ENCODE measurements at places on chromosomes 6 and 20.

DNA sequence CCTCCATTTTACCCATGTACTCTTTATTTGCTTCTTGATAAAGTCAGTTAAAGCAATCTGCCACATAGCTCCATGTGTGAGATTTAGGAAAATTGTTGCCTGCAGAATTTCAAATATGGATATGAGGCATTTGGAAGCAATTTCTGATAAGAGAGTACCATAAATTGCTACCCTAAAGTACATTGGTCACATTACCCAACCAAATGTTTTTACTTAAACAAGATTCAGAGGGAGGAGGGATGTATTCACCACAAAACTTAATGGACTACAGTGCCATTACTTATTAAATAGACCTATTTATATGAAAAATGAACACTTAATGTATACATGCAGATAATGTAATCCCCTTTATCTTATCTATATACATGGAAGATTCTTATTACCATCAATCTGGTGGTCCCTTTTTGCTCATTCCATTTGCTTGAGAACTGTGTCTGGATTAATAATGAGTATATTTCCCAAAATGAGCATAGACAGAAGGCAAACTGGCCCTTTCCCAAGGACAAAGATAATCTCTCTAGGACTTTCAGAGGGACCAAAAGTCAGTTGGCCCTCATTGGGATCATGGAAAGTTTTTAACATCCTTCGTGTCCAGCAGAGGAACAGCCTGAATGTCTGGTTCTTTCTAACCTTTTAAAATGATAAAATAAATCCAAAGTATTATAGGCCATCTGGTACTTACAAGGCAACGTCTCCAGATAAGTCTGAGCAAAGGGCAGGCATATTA is 526.4 kb downstream of the CBLN4 start:
- no peak for DNase-seq

DNA sequence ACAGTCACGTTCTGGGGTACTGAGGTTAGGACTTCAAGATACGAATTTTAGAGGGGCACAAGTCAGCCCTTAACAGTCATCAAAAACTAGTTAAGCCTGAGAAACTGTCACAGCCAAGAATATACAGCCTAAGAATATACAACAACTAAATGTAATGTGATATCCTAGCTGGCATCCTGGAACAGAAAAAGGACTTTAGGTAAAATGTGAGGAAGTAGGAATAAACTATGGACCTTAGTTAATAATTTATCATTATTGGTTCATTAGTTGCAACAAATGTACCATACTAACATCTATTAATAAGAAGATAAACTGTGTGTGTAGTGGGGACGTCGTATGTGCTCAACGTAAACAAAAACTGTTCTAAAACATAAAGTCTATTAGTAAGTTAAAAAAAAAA is 1.1 kb downstream of the PNISR start:
- DNase-seq: no peak

DNA sequence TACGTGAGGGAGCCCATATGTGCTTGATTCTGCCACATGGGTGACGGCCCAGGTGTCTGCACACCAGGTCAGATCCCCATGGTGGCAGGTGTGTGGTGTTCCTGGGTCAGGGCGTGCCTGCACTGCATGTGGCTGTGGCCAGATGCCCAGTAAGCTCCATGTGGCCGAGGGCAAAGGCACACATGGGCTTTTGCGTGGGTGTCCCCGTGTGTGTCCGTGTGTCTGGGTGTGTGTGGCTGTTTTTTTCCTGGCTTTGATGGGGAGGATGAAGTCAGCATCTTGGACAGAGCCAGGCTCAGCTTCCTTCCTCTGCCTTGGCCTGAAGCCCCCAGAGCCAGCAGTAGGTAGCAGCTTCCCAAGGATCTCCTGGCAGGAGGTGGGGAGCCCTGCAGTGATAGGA is 1.5 kb upstream of the TNXB start:
- DNase-seq: no peak

GRCh38 chr20:50731930-50732690 is 730 bp downstream of the PARD6B start:
- DNase-seq: peak; percentile 13

- DNase-seq: no peak
These were observed 257.5 kb downstream of the ADGB start for GRCh38 chr6:146856296-146856695.

- DNase-seq: no peak
These were observed 319.9 kb downstream of the TRDN start for GRCh38 chr6:123316733-123317323.

GRCh38 chr6:77231438-77232305 is 231.6 kb downstream of the HTR1B start:
- no peak for DNase-seq

DNA sequence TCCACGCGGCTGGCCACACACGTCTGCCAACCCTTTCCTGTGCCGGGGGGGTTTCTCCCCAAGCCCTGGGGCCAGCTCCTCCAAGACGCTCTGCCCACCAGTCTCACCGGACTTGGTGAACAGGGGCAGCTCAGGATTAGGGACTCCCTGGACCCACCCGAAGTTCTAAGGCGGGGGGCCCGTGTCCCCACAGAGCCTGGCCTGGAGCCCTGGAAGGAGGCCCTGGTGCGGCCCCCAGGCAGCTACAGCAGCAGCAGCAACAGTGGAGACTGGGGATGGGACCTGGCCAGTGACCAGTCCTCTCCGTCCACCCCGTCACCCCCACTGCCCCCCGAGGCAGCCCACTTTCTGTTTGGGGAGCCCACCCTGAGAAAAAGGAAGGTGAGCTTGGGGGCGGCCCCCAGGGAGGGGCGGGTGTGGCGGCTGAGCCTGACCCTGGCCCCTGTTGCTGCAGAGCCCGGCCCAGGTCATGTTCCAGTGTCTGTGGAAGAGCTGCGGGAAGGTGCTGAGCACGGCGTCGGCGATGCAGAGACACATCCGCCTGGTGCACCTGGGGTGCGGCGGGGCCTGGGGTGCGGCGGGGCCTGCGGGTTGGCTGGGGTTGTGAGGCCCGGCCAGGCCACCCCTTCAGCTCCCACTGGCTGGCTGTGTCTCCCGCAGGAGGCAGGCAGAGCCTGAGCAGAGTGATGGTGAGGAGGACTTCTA is 2.3 kb downstream of the SLC2A4RG start:
- no peak for DNase-seq

DNA sequence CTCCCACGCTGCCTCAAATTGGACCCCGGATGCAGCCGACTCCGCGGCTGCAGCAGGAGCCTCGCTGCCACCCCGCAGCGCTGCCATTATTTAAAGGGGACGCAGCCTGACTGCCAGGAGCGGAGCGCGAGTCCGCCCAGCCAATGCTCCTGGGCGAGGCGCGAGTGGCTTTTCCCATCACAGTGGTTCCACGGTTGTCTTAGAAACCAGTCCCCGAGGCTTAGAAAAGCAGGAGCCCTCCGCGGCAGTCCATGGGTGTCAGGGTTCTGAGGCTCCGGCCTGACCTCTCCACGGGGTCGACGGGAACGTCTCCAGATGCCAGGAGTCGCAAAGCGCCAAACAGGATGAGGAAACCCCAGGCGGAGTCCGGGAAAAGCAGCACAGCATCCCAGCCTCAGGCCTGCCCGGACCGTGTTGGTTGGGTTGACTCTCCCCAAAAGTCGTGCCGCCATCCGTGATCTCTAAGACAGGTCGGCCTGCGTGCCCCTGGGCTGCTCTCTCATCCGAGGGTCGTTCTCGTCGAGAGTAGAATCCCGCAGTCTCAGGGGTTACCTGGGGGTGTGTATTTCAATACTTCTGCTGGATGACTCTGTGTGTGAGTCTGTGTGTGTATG is 975.8 kb upstream of the DEFB115 start:
- no peak for DNase-seq

GRCh38 chr6:163455552-163455951 is 41.0 kb downstream of the QKI start:
- DNase-seq: no peak

DNA sequence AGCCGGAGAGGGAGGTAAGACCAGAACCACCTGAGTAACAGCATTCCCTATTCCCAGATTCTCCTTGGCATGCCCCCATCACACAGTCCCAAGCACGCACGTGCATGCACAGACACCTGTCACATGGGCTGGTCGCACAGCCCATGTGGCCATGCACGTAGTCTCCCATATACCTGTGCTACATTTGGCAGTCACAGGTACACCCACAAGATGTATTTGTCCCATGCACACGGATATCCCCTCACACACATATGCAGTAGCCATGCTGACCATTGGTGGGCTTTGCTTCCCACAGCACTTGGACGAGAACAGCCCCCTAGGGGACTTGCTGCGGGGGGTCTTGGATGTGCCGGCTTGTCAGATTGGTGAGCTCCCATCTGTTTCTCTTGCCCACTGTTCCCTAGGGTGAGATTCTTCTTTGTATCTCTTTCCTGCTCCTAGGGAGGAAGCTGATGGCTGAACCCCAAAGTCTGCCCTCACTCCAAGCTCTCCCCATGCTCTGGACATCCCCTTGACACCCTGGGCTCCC is 31.9 kb downstream of the PLCG1 start:
- no peak for DNase-seq

DNA sequence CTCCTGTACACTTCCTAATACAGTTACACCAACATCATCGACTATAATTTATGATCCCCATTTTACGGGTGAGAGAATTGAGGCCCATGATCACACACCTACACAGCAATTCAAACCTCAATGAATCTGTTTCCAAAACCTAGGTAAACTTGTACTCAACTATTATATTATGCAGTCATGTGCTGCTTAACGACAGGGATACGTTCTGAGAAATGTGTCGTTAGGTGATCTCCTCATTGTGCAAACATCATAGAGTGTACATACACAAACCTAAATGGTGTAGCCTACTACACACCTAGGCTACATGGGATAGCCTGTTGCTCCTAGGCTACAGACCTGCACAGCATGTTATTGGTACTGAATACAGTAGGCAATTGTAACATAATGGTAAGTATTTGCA is 385.6 kb downstream of the ARHGAP18 start:
- no peak for DNase-seq

DNA sequence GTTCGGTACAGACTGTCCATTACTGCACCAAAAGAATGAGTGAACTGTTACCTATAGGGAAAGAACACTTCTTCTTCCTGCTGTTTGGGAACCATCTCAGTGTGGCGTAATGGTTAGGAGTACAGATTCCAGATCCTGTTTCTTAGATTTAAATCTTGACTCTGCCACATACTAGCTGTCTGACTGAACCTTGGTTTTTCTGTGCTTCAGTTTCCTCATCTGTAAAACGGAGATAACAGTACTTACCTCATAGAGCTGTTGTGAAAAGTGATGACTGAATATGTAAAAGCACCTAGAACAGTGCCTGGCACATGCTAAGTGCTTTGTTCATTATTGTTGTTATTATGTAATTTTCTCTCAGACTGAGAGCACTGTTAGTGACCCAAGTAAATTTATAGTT is 39.8 kb downstream of the STX11 start:
- no peak for DNase-seq

DNA sequence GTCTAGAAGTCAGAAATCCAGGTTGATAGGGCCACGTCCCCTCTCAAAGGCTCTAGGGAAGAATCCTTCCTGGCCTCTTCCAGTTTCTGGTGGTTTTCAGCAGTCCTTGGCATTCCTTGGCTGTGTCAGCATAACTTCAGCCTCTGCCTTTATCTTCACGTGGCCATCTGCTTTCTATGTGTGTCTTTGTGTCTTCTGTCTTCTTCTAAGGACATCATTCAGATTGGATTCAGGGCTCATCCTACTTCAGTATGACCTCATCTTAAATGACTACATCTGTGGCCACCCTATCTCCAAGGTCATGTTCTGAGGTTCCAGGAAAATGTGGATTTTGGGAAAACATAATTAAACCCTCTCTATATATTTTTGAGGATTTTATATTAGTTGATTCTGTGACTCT is 23.0 kb downstream of the C6orf89 start:
- DNase-seq: no peak

GRCh38 chr20:60206259-60206658 is 248.0 kb downstream of the CDH26 start:
- DNase-seq: peak; percentile 63

GRCh38 chr6:89834884-89835792 is 5.5 kb downstream of the CASP8AP2 start:
- DNase-seq: no peak

DNA sequence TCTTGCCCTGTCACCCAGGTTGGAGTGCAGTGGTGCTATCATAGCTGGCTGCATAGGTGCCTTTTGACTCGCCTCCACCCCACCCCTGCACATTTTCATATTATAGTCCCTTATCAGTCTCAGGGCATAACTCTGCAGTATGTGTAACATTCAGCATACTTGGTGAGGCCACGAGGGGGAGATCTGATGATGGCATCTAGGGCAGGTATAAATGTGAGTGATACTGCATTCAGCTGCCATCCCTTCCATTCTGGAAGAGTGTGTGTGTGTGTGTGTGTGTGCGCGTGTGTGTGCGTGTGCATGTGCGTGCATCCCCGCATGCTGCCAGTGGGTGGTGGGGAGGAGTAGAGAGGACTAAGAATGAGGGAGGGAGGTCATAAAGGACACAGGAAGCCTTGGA is 81.4 kb downstream of the JARID2 start:
- no peak for DNase-seq

DNA sequence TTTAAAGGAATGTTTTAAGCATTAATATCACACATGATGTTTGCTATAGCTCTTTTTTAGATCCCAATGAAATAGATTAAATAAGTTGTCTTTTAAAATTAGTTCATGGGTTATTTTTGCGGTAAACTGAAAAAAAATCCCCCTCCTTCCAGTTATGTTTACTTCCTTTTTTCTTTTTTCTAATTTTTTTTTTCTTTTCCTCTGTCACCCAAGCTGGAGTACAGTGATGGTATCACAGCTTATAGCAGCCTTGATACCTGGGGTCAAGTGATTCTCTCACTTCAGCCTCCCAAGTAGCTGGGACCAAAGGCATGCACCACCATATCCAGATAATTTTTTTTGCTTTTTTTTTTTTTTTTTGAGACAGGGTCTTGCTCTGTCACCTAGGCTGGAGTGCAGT is 17.8 kb upstream of the SCAF8 start:
- DNase-seq: no peak

- no peak for DNase-seq
These were observed 47.4 kb upstream of the FAM83D start for GRCh38 chr20:38878866-38879265.

DNA sequence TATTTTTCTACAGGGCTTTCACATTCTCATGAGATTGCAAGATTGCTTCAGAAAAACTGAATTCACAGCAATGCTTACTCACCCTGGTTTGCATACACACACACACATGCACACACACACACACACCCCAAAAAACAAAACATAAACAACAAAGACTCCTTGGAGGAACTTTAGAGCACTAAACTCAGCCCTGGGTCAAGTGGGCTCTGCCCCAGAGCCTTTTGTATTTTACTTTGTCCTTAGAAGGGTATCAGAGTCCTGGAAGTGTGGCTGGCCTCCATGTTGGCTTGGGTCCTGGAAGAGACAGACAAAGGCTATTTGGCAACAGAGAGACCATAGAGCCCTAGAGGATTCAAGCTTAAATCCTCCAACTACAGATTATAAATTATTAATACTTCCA is 8.0 kb upstream of the CST9 start:
- DNase-seq: no peak

DNA sequence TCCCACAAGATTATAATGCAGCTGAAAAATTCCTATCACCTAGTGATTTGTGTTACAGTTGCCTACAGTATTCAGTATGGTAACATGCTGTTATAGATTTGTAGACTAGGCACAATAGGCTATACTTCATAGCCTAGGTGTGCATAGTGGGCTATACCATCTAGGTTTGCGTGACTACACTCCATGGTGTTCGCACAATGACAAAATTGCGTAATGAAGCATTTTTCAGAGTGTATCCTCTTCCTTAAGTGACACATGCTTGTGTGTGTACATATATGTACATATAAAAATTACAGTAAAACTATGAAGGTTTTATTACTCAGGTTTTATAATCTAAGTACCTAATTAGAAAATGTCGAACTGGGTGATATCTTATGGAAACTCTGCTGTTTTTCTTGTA is 133.0 kb downstream of the FARS2 start:
- no peak for DNase-seq

Data from thymus (tissue), 14 donors.